ENCODE measurements at places on chromosomes 1 and 21. TPM values are rescaled to one million over a fixed set of nuclear protein-coding genes. Genes with fewer than 3 reads are reported as not detected.

The CA6 gene
- total RNA-seq = not detected

The HUNK gene
- total RNA-seq = 0.53 TPM

The NPR1 gene
- 34.1 TPM for total RNA-seq

GRCh38 chr1:93979040-93979717 is 69.9 kb upstream of the GCLM start:
- DNase-seq = no peak

DNA sequence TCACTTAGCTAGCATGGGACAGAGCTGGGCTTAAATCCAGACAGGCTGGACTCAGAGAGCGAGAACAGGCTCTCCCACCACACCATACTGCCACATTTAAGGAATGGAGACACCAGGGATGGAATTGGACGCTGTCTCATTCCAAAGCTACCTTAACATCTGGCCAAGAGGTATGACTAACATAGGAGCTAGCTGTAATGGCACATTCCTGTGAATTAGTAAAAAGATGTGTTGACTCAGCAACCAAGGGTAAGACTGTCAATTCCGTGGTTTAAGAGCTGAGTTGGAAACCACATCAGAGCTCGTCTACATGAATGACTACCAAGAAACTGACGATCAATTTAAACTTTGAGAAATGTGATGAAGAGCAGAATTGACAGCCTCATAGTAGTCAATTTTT is 8.3 kb upstream of the TNFRSF9 start:
- DNase-seq = no peak

GRCh38 chr1:24759492-24759891 is 14.2 kb downstream of the CLIC4 start:
- DNase-seq = no peak

The TCP10L gene
- 1.9 TPM for total RNA-seq

- no peak for DNase-seq
Observed at GRCh38 chr1:233019778-233020325, 69.4 kb downstream of the NTPCR start.

GRCh38 chr1:151292207-151293030 is 10.3 kb downstream of the ZNF687 start:
- no peak for DNase-seq

DNA sequence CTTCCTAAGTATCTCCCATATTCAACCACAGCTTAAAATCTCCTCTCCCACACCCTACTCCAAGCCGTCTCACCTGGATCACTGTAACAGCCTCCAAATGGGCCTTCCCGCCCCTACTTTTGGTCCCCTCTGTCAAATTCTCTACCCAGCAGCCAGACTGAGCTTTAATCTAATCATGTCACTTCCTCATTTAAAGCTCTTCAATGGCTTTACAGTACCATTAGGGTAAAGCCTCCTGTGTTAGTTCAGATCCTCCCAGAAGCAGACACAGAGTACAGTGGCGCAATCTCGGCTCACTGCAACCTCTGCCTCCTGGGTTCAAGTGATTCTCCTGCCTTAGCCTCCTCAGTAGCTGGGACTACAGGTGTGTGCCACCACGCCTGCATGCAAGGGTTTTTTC is 46.8 kb upstream of the PSEN2 start:
- no peak for DNase-seq

The TRAF5 gene
- 22.0 TPM for total RNA-seq

- no peak for DNase-seq
Observed at GRCh38 chr1:74856174-74856573, 123.2 kb downstream of the TYW3 start.

DNA sequence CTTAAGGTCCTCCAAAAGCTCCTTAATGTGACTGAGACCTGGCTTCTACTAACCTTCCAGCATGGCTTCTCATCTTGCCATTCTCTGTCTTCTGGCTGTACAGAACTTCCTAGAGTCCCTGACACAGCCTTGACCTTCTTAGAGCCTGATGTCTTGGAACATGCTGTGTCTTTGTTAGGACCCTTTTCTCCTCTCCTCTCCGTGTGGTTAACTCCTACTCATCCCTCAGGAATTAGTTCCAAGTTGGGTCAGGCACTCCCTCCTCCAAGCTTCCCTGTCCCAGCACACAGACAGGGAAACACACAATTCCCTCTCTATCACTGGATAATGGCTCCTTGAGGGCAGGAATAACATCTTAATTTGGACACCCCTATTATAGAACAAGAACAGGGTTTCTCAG is 275.4 kb upstream of the USP24 start:
- no peak for DNase-seq

DNA sequence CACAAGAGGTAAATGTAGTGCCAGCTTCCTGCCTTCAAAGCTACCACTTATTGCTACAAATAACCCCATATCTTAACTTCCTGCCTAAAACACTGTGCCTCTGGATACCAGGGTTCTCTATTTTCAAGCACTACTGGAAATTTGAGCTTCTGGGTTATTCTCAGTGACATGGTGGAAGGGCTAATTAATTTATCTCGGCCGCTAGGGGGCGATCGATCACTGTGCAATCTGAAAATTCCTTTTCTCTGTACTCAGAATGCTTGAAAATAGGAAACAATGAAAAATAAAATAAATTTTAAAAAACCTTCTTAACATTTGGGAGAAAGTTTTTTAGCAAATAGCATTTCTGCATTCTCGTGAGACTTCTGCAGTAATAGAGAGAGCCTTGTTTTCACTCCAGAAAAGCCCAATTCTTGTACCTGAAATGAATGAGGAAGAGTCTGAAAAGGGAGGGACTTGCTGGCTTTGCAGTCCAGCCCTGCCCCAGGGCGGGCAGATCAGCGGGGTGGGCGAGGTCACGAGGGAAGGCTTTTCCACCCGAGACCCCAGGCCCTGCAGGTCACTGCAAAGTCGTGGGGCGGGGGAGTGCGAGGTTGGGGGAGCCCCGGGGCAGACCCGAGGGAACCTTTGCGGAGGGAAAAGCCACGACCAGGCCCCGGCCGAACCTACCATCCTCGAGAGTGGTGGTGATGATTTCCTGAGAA is 276.7 kb downstream of the PCP4 start:
- peak; percentile 81 for DNase-seq

The HSPG2 gene
- total RNA-seq = 887 TPM

DNA sequence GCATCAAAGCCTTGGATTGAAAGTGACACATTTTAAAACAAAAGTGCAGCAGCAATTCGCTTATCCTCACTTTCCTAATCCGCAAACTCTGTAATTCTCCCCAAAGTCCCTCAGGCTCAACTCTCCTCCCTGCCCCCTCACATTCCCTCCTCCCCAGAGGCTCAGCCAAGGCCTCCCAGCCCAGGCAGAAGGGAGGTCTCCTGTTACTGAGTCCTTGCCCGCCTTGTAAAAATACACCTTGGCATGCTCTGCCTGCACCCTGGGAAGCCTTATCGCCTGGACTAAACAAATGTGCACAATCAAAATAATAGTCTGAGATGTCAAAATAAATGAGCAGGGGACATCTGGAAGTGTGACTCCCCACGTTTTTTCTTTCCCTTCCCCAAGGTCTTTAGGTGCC is 109.7 kb downstream of the PLXNA2 start:
- no peak for DNase-seq

All from sciatic nerve (tissue), 2 donors.